ENCODE measurements at places on chromosomes 11 and 22.
A peak's percentile ranks its signal among the peaks of the same experiment; 100 is the strongest.

DNA sequence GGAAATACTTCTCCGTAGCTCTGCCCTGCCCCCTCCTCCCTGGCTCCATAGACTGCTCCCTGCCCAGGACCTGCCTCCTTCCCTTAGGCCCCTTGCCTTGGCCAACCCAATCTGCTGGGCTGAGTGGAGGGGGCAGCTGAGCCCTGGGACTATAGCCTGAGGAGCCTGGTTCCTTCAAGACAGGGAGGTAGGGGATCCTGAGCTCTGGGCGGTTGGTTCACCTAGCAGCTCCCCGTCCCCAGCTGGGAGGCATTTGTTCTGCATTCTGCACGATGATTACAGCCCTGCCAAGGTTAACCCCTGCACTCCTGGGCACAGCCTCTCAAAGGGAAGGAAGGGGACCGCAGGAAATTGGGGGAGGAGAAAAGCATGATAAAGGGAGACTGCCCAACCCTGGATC lies 3.6 kb upstream of the CDC42EP1 start:
- DNase-seq: no peak

- no peak for DNase-seq
These were observed 127.1 kb downstream of the CTTN start for GRCh38 chr11:70525466-70525865.

- peak; percentile 32 for DNase-seq
These were observed 29.2 kb downstream of the SC5D start for GRCh38 chr11:121321614-121322243.

- peak; percentile 69 for DNase-seq
These were observed 148.2 kb downstream of the CHST1 start for GRCh38 chr11:45517171-45517770.

DNA sequence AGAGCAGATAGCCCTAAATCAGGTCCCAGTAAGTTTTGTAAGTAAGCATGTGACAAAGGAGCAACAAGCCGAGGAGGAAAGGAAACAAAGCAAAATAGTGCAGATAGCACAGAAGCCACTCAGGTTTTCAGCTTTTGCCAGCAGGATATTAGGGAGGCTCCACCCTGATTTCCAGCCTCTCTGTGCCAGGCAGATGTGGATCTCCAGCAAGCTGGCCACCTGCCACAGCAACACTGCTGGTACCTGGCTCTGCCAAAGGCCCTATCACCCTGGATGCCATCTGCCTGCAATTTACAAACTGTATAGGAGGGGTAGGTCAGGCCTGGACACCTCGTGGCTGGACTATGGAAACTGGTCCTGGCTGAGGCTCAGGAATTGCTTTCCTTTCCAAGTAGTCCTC lies 12.2 kb upstream of the NNMT start:
- no peak for DNase-seq

- no peak for DNase-seq
These were observed 7.5 kb downstream of the C11orf21 start for GRCh38 chr11:2293984-2294925.

GRCh38 chr11:102139081-102139498 lies 28.8 kb downstream of the YAP1 start:
- DNase-seq: peak; percentile 51

GRCh38 chr22:50250555-50251476 lies at the start of gene HDAC10:
Gene HDAC10 (minus strand): TSS chr22:50251265. CDS start chr22:50251032, 233 bp downstream.
- peak; percentile 84 for DNase-seq

GRCh38 chr11:48044577-48044976 lies 64.2 kb downstream of the PTPRJ start:
- no peak for DNase-seq

DNA sequence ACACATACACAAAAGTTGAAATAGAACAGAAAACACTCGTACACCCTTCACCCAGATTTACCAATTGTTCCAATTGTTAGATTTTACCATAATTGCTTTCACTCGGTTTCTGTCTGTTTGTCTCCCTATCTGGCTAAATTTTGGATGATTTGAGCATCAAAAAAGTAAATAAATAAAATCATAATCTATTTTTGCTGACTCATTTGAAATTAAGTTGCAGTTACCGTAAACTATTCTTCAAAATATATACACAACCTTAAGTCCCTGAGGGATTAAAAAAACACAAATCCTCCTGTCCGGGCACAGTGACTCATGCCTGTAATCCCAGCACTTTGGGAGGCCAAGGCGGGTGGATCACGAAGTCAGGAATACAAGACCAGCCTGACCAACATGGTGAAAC lies 81.3 kb upstream of the SYT9 start:
- no peak for DNase-seq

DNA sequence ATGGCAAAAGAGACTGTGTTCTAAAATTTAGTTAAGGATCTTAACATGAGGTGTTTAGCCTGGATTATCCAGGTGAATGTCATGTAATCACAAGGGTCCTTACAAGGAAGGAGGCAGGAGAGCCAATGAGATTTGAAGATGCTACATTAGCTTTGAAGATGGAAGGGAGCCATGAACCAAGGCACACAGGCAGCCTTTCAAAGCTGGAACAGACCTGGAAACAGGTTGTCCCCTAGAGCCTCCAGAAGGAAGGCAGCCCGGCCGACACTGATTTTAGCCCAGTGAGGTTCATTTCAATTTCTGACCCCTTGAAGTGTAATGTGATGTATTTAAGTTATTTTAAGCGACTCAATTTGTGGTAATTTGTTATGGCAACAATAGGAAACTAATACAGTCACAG lies 195.3 kb upstream of the MTMR2 start:
- no peak for DNase-seq

DNA sequence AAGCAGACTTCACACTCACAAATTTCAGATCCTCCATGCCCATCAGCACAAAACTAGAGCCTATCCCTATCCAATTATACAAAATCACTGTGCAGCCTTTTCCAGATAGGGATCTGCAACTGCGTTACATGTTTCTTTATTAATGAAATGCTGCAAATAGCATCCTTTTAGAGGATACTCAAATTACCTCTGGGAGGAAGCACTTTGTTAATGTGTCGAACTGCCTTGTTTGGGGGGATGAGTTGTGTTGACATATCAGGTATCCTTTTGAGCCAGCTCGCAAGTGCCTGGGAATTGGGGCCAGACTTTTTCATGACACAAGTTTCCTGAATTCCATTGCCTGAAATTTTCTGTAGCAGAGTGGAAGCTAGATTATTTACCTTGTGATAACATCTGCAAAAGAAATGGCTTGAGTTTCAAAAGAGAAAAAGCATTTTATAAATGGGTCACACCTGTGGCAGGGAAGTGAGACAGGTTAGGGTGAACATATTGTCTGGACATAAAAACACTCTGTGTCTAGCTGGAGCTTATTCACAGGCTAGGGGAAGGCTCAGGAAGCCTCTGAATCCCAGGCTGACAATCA lies 299.1 kb upstream of the MTNR1B start:
- no peak for DNase-seq

DNA sequence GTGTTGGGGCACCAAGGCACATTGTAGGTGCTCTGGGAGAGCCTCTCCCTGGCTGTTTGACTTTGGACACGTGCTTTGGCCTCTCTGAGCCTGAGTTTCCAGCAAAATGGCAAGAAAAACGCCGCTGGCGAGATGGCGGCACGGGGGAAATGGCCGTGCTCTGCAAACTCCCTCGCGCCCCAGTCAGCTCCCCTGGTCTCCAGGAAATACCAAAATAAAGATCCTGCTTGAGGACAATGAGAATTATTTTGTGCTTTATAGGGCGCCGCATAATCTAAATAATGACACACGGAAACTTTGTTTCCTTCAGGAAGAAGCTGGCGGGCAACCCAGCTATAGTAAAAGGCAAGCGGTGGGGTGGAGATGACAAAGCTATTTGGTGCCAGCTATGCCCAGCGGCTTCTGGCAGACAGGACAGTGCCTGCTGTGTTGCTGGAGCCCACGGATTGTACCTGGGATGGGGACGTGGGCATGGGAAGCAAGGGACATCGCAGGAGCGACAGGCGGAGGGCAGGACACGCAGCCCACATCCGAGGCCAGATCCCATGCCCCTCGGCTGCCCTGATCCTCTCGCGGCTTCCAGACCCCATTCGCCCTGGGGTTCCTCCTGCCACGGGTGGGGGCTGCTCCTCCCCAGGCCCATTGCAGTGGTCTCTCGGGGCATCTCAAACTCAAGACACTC lies 26.3 kb upstream of the RFPL3 start:
- no peak for DNase-seq

DNA sequence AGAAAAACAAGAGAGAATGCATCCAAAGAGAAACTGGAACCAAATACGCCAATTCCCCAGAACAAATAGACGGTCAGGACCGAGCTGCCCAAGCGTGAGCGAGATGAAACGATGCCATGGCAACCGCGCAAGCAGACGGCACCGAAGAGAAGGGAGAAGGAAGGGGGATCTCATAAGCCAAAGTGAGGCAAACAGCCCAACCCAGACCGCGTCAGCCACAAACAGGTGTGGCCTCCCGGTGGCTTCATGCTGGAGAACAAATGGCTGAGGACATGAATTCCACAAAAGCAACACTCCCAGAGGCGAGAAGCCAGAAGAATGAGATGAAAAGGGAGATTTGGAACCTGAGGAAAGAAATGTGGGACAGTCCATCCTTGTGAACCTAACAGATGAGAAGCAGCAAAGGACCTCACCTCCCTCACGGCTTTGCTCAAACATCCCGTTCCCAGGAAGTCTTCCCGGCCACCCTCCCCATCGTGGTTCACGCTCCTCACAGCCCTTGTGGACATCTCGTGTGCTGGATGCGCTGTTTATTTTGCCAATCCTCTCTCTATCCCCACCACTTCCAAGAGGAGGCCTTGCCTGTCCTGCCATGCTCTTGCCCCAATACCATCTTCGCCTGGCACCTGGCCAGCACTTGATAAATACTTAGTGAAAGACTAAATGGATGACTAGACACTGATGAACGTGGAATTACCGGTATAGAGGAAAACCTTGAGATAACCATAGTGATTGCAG lies 89.1 kb upstream of the RTL6 start:
- peak; percentile 72 for DNase-seq

DNA sequence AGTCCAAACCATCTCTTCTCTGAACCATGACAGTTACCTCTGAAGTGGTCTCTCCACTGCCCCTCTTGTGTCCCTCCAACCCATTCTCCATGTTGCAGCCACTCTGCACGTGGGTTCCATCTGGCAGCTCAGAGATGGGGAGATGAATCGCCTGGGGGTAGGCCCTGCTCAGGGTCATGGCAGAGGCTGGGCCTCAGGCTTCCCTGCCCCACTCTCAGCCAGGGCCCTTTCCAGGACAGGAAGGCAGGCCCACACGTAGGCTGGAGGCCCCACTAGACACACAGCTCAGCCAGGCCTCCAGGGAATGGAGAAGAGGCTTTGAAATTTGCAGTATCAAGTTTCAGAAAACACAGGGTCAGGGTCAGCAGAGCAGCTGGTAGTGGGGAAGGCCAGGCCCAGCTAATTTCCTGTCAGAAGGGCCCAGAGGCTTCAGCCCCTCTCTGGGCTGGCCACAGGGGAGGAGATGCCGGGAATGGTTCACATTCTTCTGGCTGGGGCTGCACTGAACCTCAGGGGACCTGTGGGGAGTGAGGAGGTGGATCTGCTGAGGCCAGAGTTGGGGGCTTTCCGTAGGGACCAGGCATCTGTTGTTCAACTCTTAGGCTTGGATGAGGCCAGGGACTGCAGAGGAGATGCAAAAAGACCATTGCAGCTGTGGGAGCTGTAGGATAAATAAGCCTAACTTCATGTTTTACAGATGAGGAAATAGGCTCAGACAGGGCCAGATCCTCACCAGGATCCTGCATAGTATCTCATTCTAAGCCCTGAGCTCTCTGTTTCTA lies 101.6 kb downstream of the SWAP70 start:
- DNase-seq: peak; percentile 48

- DNase-seq: peak; percentile 33
These were observed 23.2 kb upstream of the GLYATL1B start for GRCh38 chr11:59062602-59063529.

DNA sequence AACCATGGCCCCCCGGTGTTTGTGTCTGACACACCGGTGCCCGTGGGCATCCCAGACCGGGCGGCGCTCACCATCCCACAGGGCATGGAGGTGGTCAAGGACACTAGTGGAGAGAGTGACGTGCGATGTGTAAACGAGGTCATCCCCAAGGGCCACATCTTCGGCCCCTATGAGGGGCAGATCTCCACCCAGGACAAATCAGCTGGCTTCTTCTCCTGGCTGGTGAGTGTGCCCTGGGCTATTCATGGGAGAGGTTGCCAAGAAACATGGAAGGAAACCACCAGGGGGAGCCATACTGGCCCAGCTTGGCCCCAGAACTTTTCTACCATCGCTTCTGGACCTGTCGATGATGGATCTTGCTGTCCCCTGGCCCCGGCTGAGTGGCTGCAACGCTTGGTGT lies 36.5 kb downstream of the PRDM11 start:
- DNase-seq: peak; percentile 35

DNA sequence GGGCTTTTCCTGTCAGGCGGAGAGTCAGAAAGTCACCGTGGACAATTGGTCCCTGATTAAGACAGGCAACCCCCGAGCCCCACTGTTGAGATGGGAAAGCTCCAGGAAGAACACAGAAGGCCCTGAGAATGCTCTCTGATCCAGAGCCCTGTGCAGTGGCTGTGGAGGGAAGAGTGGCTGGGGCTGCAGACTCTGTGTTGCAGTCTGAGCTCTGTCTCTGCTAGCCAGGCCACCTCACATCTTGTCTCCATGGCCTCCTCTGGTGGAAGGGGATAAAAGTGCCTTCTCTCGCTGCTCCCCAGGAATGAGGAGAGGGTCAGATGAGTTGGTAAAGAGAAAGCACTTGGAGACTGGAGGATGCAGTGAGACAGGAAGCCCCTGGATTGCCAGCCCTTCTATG lies 141.2 kb downstream of the CEP164 start:
- DNase-seq: no peak

- no peak for DNase-seq
These were observed 29.0 kb downstream of the ARVCF start for GRCh38 chr22:19987394-19988306.

DNA sequence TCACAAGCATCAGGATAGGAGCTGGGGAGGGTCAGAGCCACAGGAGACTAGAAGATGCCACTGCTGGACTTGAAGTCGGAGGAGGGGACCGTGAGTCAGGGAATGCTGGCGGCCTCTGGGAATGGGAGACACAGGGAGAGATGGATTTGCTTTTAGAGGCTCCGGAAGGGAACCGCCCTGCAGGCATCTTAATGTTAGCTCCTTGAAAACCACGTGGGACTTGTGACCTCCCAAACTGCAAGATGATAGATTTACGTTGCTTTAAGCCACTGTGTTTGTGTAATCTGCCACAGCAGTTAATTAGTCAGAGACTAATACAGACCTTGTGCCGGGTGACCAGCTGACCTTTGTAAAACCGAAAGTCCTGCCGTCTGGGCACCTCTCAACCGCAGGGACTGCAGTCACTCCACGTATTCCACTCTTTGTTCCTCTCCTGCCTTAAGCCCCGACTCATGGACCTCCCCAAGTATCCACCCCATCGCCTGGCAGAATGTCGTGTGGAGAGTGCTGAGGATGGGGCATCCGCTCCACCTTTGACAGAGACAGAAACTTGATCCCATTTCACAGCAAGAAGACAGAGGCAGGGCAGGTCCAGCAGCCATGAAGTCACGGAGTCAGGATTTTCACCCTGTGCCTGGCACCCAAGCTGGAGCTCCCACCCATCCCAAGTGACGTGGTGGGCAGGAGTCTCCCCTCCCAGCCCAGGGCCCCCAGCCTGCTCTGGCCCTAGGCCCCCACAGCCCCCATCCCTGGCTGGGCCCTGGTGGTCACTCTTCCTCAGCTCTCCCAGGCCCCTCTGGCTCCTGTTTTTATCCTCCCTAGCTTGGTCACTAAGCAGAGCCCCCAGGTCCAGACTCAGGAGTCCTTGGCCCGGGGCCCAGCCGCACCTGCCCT lies 19.4 kb upstream of the CTSD start:
- DNase-seq: peak; percentile 61
